PC-9 (cell line): ENCODE measurements at places on chromosomes 2 and 18. TPM values are rescaled to one million over a fixed set of nuclear protein-coding genes. Genes with fewer than 3 reads are reported as not detected.

- no peak for DNase-seq
Observed at GRCh38 chr2:240351088-240351741, 84.2 kb upstream of the GPC1 start.

Gene APCDD1
- total RNA-seq = not detected in 2 replicates

Gene RAB6C
- total RNA-seq = not detected in 2 replicates

Gene C2orf78
- not detected in 2 replicates for total RNA-seq

Gene HOXD12
- total RNA-seq = not detected in 2 replicates

GRCh38 chr2:109284826-109285225 lies 155.8 kb downstream of the SH3RF3 start:
- DNase-seq = no peak

DNA sequence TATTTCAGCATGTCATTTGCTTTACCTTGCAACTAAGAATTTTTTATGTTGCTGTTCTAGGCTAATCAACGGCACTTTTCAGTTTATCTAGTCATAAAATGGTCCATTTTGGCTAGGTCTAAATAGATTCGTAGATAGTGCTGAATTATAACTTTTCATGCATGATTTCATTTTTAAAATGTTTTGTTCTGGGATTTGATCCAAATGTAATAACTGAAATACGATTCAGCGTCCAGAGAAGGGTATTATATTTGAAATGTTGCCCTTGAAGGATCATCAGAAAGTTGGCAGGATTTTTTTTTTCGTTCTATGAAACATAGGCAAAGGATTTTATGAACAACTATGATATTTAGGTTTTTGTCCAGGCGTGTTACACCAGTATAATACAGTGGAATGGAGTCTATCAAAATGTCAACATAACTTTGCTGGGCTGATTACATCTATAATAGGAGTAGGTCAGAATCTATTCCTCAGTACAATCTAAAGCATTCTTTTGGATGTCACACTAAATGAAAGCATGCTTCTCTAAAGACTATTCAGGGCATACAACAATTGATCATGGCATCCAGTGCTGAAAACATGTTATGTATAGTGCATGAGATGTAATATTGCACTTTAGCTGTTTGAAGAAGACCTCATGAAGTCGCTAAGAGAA lies 24.8 kb downstream of the TTC27 start:
- no peak for DNase-seq

GRCh38 chr18:23101861-23102432 lies 33.3 kb upstream of the CABLES1 start:
- peak; percentile 34 for DNase-seq
